ENCODE measurements at places on chromosomes 7 and 10.
A peak's percentile ranks its signal among the peaks of the same experiment; 100 is the strongest.

- DNase-seq, result no peak
Measured at GRCh38 chr7:6628045-6628444, 9.1 kb upstream of the ZNF316 start.

GRCh38 chr10:77494327-77494726 lies 143.3 kb downstream of the KCNMA1 start:
- DNase-seq, result no peak

- DNase-seq, result peak; percentile 85
Measured at GRCh38 chr10:100364735-100365391, 17.8 kb downstream of the SCD start.

- no peak for DNase-seq
Measured at GRCh38 chr10:130218181-130218641, 82.0 kb downstream of the GLRX3 start.

GRCh38 chr10:103609231-103610082 lies 116.0 kb downstream of the NEURL1 start:
- DNase-seq, result no peak

GRCh38 chr10:31774928-31775650 lies 153.5 kb downstream of the ARHGAP12 start:
- DNase-seq, result no peak

GRCh38 chr7:107661081-107661864 lies 645 bp downstream of the SLC26A4 start:
- DNase-seq, result no peak

DNA sequence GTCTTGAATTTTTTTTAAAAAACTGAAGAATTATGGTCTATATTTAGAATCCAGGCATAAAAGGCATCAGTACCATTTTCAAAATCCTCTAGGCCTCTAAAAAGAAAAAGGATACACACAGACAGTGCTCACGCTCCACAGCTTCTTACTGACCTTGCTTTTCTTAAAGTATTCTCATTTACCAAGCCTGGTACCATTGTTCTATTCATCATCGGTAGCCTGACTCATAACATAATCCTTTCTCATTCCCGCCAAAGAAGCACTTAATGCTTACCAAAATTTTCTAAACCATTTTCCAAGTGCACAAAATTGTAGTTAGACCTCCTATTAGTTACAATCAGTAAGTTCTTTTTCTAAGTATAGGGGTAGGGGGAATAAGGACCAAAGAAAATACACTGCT lies 54.6 kb downstream of the ATE1 start:
- DNase-seq, result no peak
